ENCODE measurements at places on chromosomes 16 and 17. TPM values are rescaled to one million over a fixed set of nuclear protein-coding genes. Genes with fewer than 3 reads are reported as not detected.
A peak's percentile ranks its signal among the peaks of the same experiment; 100 is the strongest.

MRPS34 gene
- 91.6 TPM for total RNA-seq

OTOP2 gene
- not detected for total RNA-seq

KCTD11 gene
- 8.1 TPM for total RNA-seq

- no peak for DNase-seq
Observed at GRCh38 chr17:74799097-74799496, 23.0 kb upstream of the NAT9 start.

- DNase-seq: peak; percentile 24
Observed at GRCh38 chr17:80585890-80586845, 41.5 kb downstream of the RPTOR start.

Measured in activated naive CD8-positive, alpha-beta T cell treated with anti-CD3 and anti-CD28 coated beads, Interleukin-2, amount 10 ng/mL, durations not matched to agents 7 days and 5 days (primary cell).